Activated CD4-positive, alpha-beta T cell treated with anti-CD3 and anti-CD28 coated beads, Interleukin-2, amount 10 ng/mL, durations not matched to agents 24 days and 14 days (primary cell): ENCODE measurements at places on chromosomes 12 and 14.

GRCh38 chr12:110073049-110073831 lies 24.9 kb upstream of the C12orf76 start:
- DNase-seq, result peak; percentile 81

- no peak for DNase-seq
Measured at GRCh38 chr14:29391801-29392200, 535.8 kb downstream of the PRKD1 start.

- DNase-seq, result no peak
Measured at GRCh38 chr14:65661865-65662264, 249.3 kb downstream of the FUT8 start.

DNA sequence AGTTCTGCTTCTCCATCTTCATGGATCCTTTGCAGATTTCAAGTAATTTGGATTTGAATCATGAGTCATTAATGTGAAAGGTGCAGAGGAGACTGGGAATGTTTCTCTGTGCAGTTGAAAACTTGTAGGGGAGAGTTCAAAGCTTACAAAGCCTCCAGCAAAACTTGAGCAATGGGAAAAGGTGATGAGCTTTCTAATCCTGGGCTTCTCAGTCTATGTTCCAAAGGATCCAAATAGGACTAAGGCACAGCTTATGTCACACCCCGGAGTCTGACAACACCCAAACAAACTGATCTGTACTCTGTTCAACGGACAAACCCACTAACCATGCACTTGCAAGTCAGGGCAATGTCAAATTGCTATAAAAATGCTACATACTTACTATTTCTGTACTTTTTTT lies 134.8 kb downstream of the DUSP6 start:
- DNase-seq, result no peak

GRCh38 chr12:5864301-5864700 lies 80.8 kb downstream of the ANO2 start:
- DNase-seq, result no peak

GRCh38 chr12:97927977-97928376 lies 465.4 kb downstream of the RMST start:
- no peak for DNase-seq

DNA sequence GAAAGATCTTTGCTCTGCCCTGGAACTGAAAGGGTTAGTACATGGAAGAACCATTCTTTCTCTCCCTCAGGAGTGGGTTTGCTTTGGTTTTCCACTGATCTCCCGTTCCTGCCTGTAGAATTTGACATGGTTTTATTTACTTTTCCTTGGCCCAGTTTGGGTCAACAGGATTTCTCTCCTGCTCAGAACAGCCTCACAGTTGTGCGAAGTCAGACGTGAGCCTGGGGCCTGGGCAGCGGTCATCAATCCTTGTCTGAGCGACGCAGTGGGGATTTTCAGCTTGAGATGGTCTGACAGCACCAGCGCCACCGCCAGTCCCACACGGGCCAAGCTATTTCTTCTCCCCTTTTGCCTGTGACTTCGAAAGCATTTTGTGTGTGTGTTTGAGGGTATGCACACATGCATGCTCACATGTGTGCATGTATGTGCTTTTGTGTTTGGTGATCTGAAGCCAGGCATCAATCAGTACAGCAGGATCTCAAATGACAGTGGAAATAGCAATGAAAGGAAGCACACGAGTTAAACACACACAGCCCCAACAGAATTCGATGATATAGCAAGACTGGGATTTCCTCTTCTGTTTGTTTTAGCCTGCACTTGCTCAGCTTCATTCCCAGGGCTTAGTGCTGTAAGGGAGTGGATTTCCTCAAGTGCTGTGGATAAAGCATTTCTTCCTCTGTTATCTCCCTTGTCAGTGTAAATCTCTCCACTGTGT lies 58.3 kb downstream of the SMOC1 start:
- no peak for DNase-seq
